ENCODE measurements at places on chromosomes 4 and X.
A peak's percentile ranks its signal among the peaks of the same experiment; 100 is the strongest.

DNA sequence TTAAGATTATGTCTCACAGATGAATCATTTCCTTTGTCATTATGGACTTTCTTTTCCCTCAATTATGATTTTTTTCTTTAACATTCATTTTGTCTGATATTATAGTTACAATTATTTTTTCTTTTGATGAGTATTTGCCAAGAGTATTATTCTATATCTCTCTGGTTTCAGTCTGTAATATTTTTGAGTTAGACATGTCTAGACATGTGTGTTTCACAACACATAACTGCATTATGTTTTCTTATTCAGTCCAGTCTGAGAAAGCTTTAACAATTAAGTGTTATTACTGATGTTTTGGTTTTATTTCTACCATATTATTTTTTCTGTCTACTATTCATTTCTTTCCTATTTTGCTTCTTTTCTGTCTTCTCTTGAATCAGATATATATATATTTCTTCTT lies 108.3 kb upstream of the MID1IP1 start:
- no peak for DNase-seq

GRCh38 chr4:83364312-83364711 lies 29.7 kb upstream of the HPSE start:
- no peak for DNase-seq

DNA sequence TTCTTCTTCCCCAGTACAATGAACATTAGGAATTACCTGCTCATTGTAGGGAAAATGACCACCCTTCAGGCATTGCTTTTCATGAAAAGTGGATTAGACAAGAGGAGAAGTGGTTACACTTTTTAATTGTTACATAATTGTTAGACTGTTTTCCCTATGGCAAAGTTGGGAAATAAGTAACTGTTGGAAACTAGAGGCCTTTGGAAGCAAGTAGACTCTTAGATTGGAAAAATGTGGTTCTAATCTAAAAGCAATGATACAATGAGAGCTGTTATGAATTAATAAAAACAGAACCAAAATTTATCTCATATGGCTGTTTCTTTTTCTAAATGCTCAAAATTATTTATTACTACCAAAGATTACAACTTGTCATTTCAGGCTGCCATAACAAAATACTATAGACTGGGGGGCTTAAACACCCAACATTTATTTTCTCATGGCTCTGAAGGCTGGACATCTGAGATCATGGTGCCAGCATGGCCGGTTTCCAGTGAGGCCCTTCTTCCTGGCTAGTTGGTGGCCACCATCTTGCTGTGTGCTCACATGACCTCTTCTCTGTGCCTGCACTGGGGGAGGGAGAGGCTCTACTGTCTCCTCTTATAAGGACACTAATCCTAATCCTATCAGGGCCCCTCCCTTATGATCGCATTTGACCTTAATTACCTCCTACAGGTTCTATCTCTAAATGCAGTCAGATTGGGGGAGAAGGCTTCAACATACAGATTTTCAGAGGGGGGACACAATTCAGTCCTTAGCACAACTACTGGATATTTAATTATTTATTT lies 12.5 kb downstream of the CC2D2A start:
- DNase-seq = no peak

DNA sequence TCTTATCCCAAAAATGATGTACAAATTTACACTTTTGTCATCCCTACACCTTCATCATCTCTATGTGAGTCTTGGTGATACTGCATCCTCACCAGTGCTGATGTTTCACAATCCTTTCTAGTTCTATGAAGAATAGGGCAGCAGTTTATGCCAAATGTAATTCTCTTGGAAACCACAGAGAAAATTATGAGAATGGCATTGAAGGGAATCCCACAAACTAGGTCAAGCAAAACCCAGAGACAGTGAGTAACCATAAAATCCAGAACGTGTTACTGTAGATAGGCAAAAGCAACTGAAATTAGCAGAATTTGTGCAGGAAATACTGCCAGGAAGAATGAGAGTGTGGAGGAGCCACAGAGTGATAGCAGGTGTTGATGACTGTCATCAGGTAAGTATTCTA lies 24.5 kb downstream of the IL15 start:
- no peak for DNase-seq

- DNase-seq = no peak
Observed at GRCh38 chr4:185108669-185109068, 34.4 kb upstream of the SLC25A4 start.

DNA sequence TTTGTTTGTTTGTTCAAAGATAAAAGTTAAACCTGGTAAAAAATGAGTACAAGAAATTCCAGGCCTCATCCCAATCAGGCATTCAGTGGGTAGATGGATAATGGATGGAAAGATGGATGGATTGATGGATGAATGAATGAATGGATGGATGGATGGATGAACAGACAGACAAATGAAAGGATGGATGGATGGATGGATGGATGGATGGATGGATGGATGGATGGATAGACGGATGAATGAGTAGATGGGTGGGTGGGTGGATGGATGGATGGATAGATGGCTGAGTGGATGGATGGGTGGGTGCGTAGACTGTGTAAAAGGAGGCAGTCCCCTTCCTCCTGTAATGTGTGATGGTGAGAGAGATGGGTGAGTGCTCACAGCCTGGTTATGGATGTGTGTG lies 206.7 kb downstream of the FRMPD4 start:
- no peak for DNase-seq

DNA sequence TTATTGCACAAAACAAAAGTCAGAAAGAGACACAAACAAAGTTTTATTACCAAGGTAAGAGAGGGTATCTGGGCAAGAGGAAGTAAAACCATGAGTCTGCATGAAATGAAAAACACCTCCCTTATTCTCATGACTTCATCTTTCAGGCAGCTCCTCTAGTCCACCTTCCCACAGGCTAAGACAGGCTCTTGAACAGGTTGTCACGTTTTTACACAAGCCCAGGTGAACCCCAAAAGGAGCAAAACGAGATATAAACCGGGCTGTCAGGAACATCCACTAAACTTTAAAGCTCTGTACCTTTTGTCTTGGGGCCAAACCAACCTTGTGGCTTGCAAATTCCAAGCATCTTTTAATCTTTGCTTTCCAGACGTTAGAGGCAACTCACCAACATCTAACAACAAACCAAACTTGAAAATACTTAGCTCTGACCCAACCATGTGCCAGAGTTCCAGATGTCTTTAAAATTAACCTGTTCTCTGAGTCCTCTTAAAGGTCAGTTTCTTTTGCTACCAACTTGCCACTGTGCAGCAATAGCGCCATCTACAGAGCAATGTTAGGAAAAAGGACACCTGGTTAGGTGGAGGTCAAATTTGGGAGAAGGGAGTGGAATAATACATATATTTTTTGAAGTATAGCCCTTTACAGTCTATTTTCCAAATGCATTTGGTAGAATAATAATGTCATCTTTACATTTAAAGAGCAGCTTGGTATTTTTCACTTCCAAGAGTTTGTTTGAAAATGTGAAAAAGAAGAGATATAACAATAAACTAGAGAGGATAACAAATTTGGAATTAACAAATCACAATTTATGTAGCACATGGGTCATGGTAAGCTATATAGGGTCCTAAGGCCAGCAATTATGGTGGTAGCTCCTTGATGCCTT lies 73.1 kb downstream of the QRFPR start:
- DNase-seq = peak; percentile 23

- no peak for DNase-seq
Observed at GRCh38 chrX:31461266-31461665, 389.4 kb upstream of the FTHL17 start.

DNA sequence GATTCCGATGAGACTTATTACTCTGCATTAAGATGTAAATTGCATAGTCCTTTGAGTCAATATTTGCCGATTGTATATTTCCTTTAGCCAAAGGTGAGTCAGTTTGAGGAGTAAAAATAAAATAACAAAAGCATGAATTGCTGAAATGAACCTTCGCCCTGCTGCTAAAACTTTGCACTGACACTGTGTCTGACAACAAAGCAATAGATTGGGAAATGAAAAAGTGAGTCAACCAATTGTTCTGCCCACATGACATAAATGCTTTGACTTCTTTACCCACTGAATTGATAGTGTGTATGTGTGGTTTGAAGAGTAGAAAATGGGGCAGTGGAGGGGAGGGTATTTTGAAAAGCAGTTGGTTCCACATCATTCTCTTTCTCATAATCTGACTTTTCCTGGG lies 88.4 kb upstream of the AFF2 start:
- no peak for DNase-seq

GRCh38 chr4:118395057-118395644 lies 42.3 kb upstream of the PRSS12 start:
- no peak for DNase-seq

DNA sequence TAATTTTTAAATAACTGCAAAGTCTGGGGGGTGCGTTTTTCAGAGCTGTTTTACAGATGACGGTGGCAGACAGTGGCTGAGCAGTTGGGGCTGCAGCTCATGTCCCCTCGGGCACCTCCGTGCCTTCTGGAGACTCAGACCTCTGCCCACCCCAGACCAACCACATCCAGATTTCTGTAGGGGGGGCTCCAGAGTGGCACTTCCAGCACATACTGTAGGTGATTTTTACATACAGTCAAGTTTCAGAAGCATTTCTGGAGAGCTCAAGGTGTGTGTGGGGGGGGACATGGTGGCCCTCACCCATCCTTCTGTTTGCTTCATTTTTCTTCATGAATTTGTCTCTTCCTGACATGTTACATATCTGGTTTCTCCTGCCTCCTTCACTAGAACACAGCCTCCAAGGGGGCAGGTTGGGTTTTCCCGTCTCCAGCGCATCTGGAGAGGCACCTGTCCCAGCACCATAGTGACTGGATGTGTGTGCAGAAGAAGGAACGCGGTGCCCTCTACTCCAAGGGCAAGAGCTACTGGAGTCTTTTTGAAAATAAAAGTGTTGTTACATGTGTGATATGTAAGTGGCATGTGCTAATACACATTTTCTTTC lies 37.5 kb downstream of the TMEM271 start:
- no peak for DNase-seq

DNA sequence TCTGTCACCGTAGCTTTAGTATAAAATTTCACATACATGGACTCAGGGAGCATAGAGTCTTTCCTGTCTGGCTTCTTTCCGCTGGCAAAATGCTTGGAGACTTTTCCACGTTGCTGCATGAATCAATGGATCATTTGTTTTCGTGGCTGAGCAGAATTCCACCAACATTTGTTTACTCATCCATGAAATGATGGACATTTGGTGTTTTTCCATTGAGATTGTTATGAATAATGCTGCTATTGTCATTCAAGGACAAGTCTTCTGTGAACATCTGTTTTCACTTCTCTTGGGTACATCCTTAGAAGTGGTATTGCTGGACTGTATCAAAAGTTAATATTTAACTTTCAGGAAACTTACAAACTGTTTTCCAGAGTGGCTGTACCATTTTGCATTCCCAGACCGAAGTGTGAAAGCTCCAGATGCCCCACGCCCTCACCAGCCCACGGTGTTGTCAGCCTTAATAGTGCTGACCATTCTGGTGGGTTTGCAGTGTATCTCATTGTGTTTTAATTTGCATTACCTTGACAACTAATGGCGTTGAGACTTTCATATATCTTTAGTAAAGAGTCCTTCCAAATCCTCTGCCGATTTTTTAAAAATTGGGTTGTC lies 5.8 kb upstream of the TMEM271 start:
- no peak for DNase-seq

- no peak for DNase-seq
Observed at GRCh38 chrX:153723351-153724251, 586 bp downstream of the BCAP31 start.

- DNase-seq = no peak
Observed at GRCh38 chr4:173450281-173450680, 51.4 kb upstream of the SCRG1 start.

DNA sequence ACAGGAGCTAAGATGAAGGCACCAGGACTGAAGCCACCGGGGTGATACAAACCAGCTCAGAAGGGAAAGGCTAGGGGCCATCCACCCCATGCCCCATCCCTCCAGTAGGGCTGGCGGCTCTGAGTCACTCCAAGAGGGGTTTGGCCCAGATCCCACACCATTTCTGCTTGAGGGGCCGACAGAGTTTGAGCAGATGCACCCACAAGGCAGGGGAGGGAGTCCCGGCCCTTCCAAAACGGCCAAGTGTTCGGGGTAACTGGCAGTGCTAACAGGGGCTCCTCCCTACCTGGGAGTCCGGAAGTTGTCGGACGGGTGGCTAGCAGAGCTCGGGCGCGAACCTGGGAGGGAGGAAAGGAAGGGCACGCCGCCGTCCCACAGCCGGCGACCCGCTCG lies 412 bp downstream of the SLC10A3 start:
- no peak for DNase-seq

- DNase-seq = no peak
Observed at GRCh38 chr4:181541396-181541795, 701.8 kb upstream of the TENM3 start.

- DNase-seq = no peak
Observed at GRCh38 chr4:45939056-45939455, 184.8 kb downstream of the GABRG1 start.

- DNase-seq = no peak
Observed at GRCh38 chr4:105130945-105131344, 15.7 kb upstream of the TET2 start.

- no peak for DNase-seq
Observed at GRCh38 chr4:143248827-143249226, 64.1 kb downstream of the USP38 start.

DNA sequence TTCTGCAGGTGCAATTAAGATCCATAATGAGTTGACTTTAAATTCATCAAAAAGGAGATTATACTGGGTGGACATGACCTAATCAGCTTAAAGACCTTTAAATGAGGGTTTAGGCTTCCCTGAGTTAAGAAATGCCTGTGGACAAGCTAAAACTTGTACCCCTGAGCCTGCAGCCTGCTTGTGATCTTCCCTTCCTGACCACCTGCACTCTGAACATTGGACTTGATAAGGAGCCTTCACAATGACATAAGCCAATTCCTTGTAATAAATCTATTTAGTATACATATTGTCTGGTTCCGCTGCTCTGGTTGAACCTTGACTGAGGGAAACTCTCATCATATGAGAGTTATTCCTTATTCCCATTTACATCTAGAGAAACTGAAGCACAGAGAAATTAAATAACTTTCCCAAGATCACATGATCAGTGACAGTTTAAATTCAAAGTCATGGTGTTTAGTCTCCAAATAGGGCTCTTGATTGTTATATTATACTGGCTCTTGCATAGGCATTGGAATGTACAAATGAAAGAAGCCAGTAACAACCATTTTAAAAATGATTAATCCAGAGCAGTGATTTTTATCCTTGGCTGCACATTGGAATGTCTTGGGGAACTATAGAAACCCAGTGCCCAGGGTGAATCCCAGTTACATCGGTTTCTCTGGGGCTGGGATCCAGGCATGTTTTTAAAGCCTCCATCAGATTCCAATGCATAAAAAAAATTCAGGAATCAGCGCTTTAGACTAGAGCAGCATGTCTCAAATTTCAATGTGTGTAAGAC lies 136.1 kb downstream of the MSL3 start:
- no peak for DNase-seq

DNA sequence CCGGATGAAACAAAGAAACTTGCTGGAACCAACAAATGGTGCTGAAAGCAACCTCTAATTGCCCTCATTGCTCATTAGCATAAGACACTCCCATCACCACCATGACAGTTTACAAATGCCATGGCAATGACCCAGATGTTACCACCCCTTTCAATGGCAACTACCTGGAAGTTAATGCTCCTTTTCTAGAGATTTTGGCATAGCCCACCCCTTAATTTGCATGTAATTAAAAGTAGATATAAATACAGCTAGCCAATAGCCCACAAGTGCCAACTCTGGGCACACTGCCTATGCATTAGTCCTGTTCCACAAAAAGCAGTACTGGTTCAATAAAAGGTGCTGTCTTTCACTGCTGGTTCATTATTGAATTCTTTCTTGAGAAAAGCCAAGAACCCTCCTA lies 410.3 kb upstream of the PPP1R2C start:
- no peak for DNase-seq

Data from SHP77 (cell line).